ENCODE measurements at places on chromosomes 11 and 22.

GRCh38 chr11:134098566-134099184 lies 29.8 kb downstream of the JAM3 start:
- no peak for DNase-seq
- H3K27ac ChIP-seq = no peak overlapping the region
- no peaks in the 10 kb centered on the region for H3K27me3 ChIP-seq
- H3K4me1 ChIP-seq = peaks cover 14% of the 10 kb centered on the region
- peaks cover 7% of the 10 kb centered on the region for H3K36me3 ChIP-seq
- no peak overlapping the region for H3K4me3 ChIP-seq

DNA sequence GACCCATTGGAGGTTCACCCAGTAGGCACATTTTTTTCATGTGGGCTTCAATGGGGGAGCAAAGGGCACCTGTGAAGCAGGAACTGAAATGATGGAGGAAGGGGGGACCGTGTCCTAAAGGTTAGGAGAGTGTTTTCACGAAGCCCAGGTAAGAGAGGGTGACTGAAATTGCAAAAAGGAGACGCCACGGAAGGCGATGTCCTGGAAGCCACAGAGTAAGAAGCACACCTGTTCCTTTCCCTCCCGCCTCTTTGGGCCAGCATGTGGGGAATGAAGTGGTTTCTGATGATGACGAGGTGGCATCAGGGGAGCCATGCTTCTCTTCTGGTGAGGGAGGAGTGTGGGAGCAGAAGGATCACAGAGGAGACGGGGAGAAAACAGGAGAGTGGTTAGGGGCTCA lies 37.0 kb upstream of the MICAL2 start:
- H3K27ac ChIP-seq = no peak overlapping the region
- no peaks in the 10 kb centered on the region for H3K36me3 ChIP-seq
- H3K4me3 ChIP-seq = no peak overlapping the region

- H3K4me1 ChIP-seq = no peaks in the 10 kb centered on the region
- no peak overlapping the region for H3K4me3 ChIP-seq
- H3K27me3 ChIP-seq = peaks cover 3% of the 10 kb centered on the region
- H3K27ac ChIP-seq = no peak overlapping the region
- no peaks in the 10 kb centered on the region for H3K36me3 ChIP-seq
Observed at GRCh38 chr22:26109686-26110315, 59.5 kb upstream of the SEZ6L start.

DNA sequence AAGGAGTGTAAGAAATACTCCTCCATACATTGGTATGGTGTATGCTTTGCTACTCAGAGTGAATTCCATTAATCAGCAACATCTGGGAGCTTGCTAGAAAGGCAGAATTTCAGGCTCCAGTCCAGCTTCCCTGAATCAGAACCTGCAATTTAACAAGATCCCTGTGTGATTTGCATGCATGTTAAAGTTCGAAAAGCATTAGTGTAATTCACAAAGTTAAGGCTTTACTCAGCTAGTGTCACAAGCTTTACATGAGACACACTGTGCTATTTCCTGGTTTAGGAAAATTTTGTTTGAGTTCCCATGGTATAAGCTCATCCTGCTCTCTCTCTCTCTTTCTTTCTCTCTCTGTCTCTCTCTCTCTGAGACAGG lies 37.0 kb upstream of the HEPHL1 start:
- no peak overlapping the region for H3K4me3 ChIP-seq
- H3K27ac ChIP-seq = no peak overlapping the region
- DNase-seq = no peak
- H3K36me3 ChIP-seq = no peaks in the 10 kb centered on the region
- peaks cover 5% of the 10 kb centered on the region for H3K4me1 ChIP-seq

DNA sequence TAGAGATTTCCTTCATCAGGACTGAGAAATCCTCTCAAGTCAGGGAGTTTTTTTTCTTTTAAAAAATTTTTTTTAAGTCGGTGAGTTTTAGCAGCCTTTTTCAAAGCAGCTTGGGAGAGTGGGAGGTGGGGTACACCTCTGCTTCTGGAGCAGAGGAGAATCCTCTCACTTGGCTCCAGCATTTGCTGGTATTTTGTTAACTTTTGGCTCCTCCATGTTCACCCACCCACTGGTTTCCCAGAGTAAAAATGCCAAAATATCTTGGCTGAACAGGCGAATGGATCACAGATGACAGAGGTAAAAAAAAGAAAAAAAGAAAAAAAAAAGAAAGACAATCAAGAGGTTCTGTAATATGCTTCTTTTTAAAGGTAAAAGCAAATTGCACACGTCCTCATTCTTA lies 68.0 kb downstream of the GAB2 start:
- H3K27ac ChIP-seq = no peak overlapping the region
- H3K4me1 ChIP-seq = peaks cover 13% of the 10 kb centered on the region
- H3K4me3 ChIP-seq = no peak overlapping the region
- no peak for DNase-seq
- no peaks in the 10 kb centered on the region for H3K36me3 ChIP-seq
- H3K27me3 ChIP-seq = no peaks in the 10 kb centered on the region

- H3K4me3 ChIP-seq = no peak overlapping the region
- DNase-seq = no peak
- peaks cover 8% of the 10 kb centered on the region for H3K4me1 ChIP-seq
- no peak overlapping the region for H3K27ac ChIP-seq
- no peaks in the 10 kb centered on the region for H3K27me3 ChIP-seq
Observed at GRCh38 chr11:83120327-83120726, 36.6 kb upstream of the PCF11 start.

DNA sequence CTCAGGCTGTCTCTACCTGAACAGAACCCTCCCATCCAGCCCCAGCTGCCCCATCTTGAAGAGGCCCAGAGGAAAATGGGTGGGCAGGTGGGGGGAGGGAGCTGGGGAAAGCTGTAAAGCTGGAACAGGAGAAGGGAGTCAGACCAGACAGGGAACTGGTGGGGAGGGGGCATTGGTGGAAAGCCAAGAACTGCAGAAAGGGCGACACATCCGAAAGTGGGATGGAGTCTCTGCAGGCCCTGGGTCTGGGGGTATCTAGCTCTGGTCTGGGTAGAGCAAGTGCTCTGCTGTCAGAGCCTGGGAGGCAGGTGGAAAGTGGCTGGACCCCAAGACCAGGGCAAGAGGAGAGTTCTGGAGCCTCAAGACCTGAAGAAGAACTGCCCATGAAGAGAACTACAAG lies 7.7 kb downstream of the TMPRSS13 start:
- peaks cover under 1% of the 10 kb centered on the region for H3K27me3 ChIP-seq

- no peaks in the 10 kb centered on the region for H3K4me1 ChIP-seq
- H3K36me3 ChIP-seq = peaks cover 18% of the 10 kb centered on the region
- DNase-seq = no peak
- no peak overlapping the region for H3K27ac ChIP-seq
- no peak overlapping the region for H3K4me3 ChIP-seq
Observed at GRCh38 chr11:492427-493226, 14.4 kb downstream of the RNH1 start.

- H3K27me3 ChIP-seq = no peaks in the 10 kb centered on the region
- peaks cover 19% of the 10 kb centered on the region for H3K36me3 ChIP-seq
- no peak overlapping the region for H3K27ac ChIP-seq
- H3K4me3 ChIP-seq = no peak overlapping the region
- no peak for DNase-seq
Observed at GRCh38 chr22:21942407-21943343, 10.0 kb downstream of the PPM1F start.

DNA sequence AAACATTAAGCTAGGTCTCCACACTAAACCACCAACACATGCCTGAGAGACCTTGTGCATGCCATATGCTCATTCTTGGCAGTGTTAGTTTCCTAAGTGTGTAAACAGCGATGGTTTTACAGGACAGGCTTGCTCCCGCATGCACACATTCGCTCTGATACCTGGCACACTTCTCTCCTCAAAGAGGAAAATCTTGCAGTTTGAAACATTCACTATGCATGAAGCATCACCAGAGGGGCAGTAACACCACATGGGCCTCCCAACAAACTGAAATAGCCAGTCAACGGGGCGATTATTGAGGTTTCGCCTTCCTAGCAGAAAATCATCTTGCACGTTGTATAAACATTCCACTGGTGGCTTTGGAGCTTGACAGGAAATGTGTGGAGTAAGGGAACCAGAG lies 52.6 kb downstream of the ABTB2 start:
- H3K36me3 ChIP-seq = no peaks in the 10 kb centered on the region
- peaks cover 6% of the 10 kb centered on the region for H3K27me3 ChIP-seq
- H3K4me1 ChIP-seq = peaks cover 37% of the 10 kb centered on the region
- DNase-seq = no peak
- H3K27ac ChIP-seq = no peak overlapping the region

DNA sequence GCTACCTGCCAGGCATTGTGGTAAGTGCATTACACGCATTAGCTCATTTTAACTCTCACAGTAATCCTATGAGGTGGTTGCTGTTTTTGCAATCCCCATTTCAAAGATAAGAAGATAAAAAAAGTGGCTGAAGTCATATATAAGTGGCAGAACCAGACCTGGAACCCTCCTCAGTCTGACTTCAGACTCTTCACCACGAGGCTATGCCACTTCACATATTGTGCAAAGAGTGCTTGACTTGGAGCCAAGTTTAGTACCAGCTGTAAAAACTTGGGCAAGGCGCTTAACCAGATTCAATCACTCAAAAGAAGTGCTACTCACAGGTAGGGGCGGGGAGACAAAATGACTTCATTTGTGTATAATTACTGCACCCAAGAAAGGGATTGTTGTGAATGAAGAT lies 15.3 kb downstream of the BPIFC start:
- no peak for DNase-seq
- H3K27ac ChIP-seq = no peak overlapping the region
- peaks cover 39% of the 10 kb centered on the region for H3K27me3 ChIP-seq
- H3K36me3 ChIP-seq = no peaks in the 10 kb centered on the region
- H3K4me1 ChIP-seq = no peaks in the 10 kb centered on the region

DNA sequence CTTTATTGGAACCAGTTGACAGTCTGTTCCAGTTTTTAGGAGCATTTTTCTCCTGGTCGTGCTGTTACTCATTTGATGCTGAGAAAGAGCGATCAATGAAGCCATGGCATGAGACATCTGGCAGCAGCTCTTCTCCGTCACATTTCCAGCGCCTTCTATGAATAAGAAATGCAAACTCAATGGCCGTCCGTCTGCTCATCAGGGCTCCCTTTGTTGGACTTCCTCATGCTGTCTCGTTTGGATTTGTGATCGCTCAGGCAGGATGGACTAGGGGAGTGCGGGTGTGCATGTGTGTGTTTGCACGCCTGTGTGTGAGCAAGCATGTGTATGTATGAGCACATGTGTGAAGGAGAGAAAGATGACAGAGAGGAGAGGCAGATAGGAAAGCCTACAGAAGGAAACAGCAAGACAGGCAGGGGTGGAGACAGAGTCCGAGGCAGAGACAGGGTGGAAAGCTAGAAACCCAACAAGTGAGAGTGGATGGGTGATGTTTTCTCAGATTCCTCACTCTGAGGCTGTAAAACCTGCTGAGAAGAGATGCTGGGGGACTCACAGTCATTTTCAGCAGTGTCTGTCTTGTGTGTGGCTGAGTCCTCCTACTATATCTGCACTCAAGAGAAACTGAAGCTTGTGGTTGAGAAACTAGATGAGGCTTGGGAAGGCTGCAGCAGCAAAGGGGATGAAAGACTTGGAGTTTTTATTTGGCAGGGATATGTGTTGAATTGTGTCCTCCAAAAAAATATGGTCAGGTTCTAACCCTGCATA lies 56.0 kb upstream of the CLMP start:
- H3K4me1 ChIP-seq = peaks cover 7% of the 10 kb centered on the region
- no peak overlapping the region for H3K27ac ChIP-seq
- no peak for DNase-seq
- no peak overlapping the region for H3K4me3 ChIP-seq
- H3K36me3 ChIP-seq = no peaks in the 10 kb centered on the region

DNA sequence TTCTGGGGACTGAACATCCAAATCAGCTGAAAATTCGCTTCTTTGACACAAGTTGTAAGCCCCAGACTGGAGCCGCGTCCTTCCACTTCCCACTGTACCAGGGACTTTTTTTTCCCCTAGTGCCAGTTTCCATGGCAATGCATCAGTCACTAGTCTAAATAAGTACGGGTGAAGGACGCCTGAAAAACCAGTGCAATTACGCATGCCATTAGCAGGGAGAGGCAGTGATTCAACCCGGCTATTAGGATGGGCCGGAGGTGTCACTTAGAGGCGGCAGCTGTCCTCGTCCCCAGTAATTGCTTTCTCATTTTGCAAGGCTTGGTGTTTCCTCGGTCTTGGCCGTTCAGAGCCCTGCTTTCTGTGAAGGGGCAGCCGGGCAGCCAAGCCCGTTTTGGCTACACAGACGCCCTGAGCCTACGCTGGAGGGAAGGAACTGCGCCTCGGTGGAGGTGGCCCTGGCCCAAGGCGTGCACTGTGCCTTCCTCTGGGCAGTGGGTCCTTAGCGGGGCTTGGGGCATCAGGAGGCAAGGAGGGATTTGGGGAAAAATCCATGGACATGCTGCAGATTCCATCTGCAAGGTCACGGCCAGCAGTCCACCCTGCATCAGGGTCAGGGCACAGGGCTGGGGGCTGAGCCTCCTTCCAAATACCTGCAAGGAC lies 319.7 kb downstream of the CTTN start:
- no peaks in the 10 kb centered on the region for H3K4me1 ChIP-seq
- no peaks in the 10 kb centered on the region for H3K27me3 ChIP-seq
- no peak overlapping the region for H3K4me3 ChIP-seq
- no peak overlapping the region for H3K27ac ChIP-seq
- no peak for DNase-seq

DNA sequence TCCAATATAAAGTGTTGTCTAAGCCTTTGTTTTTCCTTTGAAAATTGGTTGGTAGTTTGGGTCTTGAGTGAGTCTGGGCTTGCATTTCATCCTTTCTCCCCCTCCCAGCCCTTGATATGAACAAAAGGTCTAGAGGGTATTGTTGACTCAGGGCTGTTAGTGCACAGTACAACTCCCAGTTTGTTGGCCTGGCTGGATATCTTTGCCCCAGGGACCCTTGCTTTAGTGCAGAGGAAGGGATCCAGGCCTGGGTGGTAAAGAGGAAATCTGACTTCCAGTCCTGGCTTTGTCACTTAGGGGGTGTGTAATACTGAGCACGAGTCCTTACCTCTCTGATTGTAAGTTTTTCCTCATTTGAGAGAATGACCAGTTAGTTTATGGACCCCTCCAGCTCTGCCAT lies 330.4 kb downstream of the TMEM135 start:
- no peak for DNase-seq
- H3K27ac ChIP-seq = no peak overlapping the region
- no peaks in the 10 kb centered on the region for H3K27me3 ChIP-seq
- H3K4me3 ChIP-seq = no peak overlapping the region

DNA sequence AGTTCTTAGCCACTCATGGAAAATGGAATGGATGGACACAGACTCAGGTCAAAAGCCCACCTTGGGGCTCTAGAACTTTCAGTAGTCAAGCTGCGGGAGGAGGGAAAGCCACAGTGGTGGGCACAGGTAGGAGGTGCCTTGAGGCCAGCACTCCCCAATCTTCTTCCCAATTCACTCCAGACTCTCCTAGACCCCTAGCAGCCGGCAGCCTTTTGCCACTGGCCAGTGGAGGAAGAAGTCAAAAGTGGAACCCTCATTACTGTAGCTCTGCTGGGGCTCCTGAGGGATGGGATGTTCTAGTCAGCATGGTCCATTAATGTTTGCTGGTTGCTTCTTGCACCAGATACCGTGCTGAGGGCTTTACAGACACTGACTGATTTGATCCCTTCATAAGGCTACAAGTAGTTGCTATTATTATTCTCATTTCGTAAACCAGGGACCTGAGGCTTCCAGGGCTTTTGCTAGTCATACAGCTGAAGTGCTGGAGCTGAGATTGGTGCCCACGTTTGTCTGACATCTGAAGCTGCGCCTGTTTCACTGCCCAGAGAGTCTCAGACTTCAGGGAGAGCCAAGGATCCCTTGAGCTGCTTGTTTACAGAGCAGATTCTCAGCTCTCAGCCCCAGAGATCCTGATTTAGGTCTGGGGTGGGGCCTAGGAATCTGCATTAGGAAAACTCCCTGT lies 1.1 kb downstream of the UCP3 start:
- no peak overlapping the region for H3K4me3 ChIP-seq
- no peak overlapping the region for H3K27ac ChIP-seq
- DNase-seq = no peak
- H3K36me3 ChIP-seq = peaks cover 11% of the 10 kb centered on the region
- no peaks in the 10 kb centered on the region for H3K27me3 ChIP-seq

Measured in progenitor cell of endocrine pancreas (in vitro differentiated cells).